Left lung (tissue), 14 donors: ENCODE measurements at places on chromosomes 7 and 10. TPM values are rescaled to one million over a fixed set of nuclear protein-coding genes. Genes with fewer than 3 reads are reported as not detected.

DNA sequence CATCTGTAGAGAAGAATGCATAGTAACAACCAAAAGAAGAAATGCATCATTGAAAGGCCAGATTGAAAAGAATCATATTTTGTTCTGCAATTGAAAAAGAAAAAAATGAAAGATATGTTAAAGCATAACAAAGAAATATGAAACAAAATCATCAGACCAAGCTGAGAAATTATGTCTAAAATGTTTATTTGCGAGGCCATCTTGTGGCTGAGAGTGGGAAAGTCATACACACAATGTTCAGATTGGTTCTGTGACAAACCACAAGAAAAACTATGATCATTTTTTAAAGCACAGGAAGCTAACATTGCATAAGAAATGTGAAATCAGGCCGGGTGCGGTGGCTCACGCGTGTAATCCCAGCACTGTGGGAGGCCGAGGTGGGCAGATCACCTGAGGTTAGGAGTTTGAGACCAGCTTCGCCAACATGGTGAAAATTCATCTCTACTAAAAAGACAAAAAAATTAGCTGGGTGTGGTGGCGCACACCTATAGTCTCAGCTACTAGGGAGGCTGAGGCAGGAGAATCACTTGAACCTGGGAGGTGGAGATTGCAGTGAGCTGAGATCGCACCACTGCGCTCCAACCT lies 36.6 kb downstream of the ABCB5 start:
- DNase-seq = peak; percentile 5
- H3K27ac ChIP-seq = no peak overlapping the region
- no peaks in the 10 kb centered on the region for H3K4me1 ChIP-seq
- no peaks in the 10 kb centered on the region for H3K27me3 ChIP-seq

GRCh38 chr7:37635346-37635745 lies 48.2 kb upstream of the GPR141 start:
- H3K27ac ChIP-seq = no peak overlapping the region
- no peak for DNase-seq
- H3K27me3 ChIP-seq = no peaks in the 10 kb centered on the region
- no peak overlapping the region for H3K4me3 ChIP-seq

DNA sequence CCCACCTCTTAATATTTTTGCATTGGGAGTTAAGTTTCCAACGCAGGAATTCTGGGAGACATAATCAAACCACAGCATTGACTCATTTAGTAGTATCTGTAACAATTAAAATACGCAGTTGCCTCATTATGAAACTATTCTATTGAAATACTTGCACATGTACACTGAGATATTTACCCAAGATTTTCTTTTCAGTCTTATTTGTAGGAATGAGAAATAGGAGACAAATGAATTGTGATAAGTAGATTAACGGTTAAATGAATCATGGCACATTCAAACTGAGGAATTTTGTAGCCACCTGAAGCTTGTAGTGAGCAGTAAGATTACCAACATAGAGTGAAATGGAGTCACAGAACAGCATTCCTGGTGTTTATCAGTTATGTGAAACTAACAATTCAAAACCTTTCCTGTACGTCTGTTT lies 18.1 kb downstream of the RP9 start:
- H3K27me3 ChIP-seq = no peaks in the 10 kb centered on the region
- no peak overlapping the region for H3K27ac ChIP-seq
- no peak overlapping the region for H3K4me3 ChIP-seq

GRCh38 chr10:53990799-53991238 lies 810.2 kb downstream of the PCDH15 start:
- no peaks in the 10 kb centered on the region for H3K36me3 ChIP-seq
- H3K27ac ChIP-seq = no peak overlapping the region
- H3K27me3 ChIP-seq = no peaks in the 10 kb centered on the region
- H3K4me1 ChIP-seq = no peaks in the 10 kb centered on the region
- no peak for DNase-seq

DNA sequence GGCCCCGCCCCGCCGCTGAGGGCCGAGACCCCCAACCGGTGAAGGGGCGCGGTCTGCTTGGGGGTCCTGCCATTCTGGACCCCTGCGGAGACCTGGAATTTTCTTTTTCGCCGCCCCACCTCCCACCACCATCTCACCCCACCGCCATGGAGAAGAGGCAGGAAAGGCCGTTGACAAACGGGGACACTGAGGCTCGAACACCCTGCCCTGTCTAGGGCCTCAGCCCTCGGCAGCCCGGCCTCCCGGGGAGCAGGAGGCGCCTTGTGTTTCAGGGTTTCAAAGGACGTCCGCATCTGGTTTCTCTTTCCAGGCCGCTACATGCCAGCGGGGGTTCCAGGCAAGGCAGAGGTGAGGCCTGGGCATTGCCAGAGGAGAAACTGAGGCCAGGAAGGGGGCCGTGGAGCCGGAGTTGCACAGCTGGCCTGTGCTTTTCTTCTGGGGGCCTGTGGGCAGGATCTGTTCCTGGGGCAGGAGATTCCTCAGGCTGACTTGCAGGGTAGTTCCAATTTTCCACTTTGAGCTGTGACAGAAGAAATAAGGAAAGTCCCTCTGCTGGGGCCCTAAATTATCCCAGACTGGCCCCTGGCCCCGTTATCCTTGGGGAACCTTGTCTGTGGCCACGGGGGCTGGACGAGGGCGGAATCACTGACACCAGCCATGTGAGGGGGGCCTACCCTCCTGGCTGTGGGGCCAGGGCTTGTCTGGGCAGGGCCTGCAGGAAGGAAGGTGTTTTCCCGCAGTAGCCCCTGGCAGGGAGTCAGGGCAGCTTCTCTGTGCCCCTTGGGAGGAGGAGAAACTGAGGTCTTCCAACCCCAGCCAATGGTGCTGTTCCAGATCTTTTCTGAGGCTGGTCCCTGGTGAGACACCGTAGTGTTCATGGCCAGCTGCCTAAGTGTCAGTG lies 900 bp upstream of the MICALL2 start:
- no peak for DNase-seq
- no peaks in the 10 kb centered on the region for H3K36me3 ChIP-seq
- H3K27ac ChIP-seq = peak overlapping the region; percentile 83

DNA sequence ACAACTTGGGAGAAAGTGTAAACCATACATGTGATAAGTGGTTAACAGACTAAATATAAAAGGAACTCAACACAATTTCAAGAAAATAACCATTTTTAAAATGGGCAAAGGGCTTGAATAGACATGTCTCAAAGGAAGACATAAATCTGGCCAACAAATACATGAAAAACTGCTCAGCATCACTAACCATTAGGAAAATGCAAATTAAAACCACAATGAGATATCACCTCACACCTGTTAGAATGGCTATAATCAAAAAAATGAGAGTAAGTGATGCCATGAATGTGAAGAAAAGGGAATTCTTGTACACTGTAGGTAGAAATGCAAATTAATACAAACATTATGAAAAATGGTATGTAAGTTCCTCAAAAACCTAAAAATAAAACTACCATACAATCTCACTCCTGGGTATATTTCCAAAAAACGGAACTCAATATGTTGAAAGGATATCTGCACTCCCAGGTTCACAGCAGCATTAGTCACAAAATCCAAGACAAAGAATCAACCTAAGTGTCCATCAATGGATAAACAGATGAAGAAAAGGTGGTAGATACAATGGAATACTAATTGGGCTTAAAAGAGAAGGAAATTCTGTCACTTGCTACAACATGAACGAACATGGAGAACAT lies 5.6 kb downstream of the SNX13 start:
- no peaks in the 10 kb centered on the region for H3K36me3 ChIP-seq
- no peak overlapping the region for H3K4me3 ChIP-seq
- no peak for DNase-seq
- H3K4me1 ChIP-seq = peaks cover 79% of the 10 kb centered on the region
- H3K27me3 ChIP-seq = no peaks in the 10 kb centered on the region

- no peaks in the 10 kb centered on the region for H3K27me3 ChIP-seq
- H3K4me1 ChIP-seq = no peaks in the 10 kb centered on the region
- no peak for DNase-seq
- H3K27ac ChIP-seq = peak overlapping the region; percentile 33
- H3K4me3 ChIP-seq = no peak overlapping the region
Observed at GRCh38 chr10:71622154-71622526, 97.4 kb downstream of the C10orf105 start.

DNA sequence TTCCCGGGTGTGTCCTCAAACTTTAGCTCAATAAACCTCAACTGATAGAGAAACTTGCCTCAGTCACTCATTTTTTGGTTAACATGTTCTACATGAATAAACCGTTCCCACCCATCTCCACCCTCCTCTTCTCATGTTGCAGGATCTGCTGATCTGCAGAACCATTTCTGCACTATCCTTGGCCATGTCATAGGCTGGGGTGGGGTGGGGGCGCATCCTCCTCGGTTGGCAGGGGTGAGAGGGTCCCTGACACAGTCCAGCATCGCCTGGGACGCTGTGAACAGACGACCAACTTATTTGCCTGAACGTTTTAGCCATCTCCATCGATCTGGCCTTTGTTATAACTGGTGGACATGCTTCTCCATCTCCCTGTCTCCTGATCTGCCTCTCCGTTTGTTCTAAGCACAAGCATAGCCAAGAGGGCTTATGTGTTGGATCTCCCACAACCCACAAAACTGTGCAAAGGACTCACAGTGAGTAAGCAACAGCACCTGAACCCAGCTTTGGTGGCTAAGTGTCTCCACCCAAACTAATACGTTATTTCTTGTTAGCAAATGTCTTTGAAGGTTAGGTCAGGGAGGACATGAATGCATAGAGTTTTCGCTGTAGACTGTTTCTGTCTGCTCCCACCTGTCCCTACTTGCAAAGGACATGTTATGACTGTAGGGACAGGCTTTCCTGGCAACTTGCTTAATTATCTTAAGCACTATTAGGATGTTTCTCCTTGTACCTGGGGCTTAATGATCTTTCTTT lies 51.7 kb downstream of the PRKCQ start:
- H3K4me1 ChIP-seq = no peaks in the 10 kb centered on the region
- DNase-seq = no peak
- no peak overlapping the region for H3K4me3 ChIP-seq
- H3K27ac ChIP-seq = no peak overlapping the region
- H3K36me3 ChIP-seq = no peaks in the 10 kb centered on the region
- H3K27me3 ChIP-seq = no peaks in the 10 kb centered on the region

GRCh38 chr7:75711656-75712514 lies 26.9 kb downstream of the HIP1 start:
- H3K4me3 ChIP-seq = no peak overlapping the region
- peak overlapping the region; percentile 88 for H3K27ac ChIP-seq
- H3K36me3 ChIP-seq = no peaks in the 10 kb centered on the region

- no peaks in the 10 kb centered on the region for H3K27me3 ChIP-seq
- H3K36me3 ChIP-seq = no peaks in the 10 kb centered on the region
- no peak overlapping the region for H3K27ac ChIP-seq
- H3K4me1 ChIP-seq = peaks cover 24% of the 10 kb centered on the region
Observed at GRCh38 chr7:100130608-100131453, 4.1 kb downstream of the MBLAC1 start.

DNA sequence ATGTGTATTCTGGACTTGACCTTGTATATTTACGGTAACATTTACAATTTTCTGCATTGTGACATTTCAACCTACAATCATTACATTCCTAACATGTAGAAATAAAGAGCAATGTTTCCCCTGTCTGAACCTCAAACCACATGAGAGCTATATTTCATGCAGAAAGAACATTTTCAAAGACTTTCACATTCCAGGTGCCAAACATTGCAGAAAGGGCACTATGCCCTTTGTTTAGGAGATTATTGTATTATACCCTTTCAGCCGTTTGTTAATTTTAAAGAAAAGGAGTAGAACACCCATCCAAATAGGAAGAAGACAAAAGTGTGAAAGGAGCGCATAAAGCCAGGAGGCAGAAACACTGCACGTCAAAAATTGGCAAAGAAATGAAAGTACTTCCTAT lies 260.4 kb downstream of the RELN start:
- H3K4me1 ChIP-seq = no peaks in the 10 kb centered on the region
- H3K27ac ChIP-seq = no peak overlapping the region
- no peak overlapping the region for H3K4me3 ChIP-seq
- no peaks in the 10 kb centered on the region for H3K27me3 ChIP-seq
- no peaks in the 10 kb centered on the region for H3K36me3 ChIP-seq

DNA sequence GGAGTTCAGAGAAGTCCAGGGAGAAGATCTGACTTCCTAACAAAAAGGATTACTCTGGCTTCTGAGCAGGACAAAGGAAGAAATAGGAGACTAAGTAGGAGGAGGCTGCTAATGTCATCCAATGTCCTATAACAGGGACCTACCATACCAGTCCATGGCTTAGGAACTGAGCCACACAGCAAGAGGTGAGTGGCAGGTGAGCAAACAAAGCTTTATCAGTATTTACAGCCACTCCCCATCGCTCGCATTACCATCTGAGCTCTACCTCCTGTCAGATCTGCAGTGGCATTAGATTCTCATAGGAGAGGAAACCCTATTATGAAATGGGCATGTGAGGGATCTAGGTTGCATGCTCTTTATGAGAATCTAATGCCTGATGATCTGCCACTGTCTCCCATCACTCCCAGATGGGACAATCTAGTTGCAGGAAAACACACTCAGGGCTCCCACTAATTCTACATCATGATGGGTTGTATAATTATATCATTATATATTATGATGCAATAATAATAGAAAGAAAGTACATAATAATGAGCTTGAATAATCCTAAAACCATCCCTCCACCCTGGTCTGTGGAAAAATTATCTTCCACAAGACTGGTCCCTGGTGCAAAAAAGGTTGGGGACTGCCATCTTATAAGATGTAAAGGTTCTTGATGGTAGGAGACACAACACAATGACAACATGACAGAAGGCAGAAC lies 487.4 kb downstream of the PLXDC2 start:
- no peaks in the 10 kb centered on the region for H3K36me3 ChIP-seq
- H3K27ac ChIP-seq = no peak overlapping the region
- no peaks in the 10 kb centered on the region for H3K4me1 ChIP-seq
- no peak overlapping the region for H3K4me3 ChIP-seq
- H3K27me3 ChIP-seq = no peaks in the 10 kb centered on the region
- DNase-seq = no peak

- no peaks in the 10 kb centered on the region for H3K36me3 ChIP-seq
- no peak overlapping the region for H3K4me3 ChIP-seq
- H3K27me3 ChIP-seq = no peaks in the 10 kb centered on the region
- DNase-seq = no peak
Observed at GRCh38 chr10:972763-973162, 15.5 kb upstream of the GTPBP4 start.

DNA sequence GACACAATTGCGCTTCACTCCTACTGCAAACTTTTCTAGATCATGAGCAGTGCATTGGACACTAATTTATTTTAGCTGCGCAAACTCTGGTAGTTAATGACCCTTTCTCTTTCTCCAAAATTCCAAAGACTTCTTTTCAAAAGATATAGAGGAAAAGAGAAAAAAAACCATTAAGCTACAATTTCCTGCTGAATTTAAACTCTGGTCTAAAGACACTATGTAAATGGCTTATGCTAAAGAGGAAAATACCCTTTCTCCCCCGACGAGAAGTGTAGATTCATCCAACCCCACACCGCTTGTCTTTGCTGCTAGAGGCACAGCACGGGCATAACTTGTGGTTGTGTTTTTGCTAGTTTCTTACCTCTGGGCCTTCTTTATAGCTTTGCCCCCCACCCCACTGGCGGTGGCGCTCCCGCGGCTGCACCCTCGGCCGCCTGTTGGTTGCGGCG lies 84.1 kb downstream of the SNX10 start:
- DNase-seq = no peak
- H3K27ac ChIP-seq = peak overlapping the region; percentile 85
- no peaks in the 10 kb centered on the region for H3K36me3 ChIP-seq
- H3K4me1 ChIP-seq = peaks cover 51% of the 10 kb centered on the region
- H3K4me3 ChIP-seq = no peak overlapping the region

The BMPER gene
- 7.7 TPM for total RNA-seq

The GDF10 gene
- 35.2 TPM for total RNA-seq

The HKDC1 gene
- total RNA-seq = 4.5 TPM

The TMEM26 gene
- total RNA-seq = 1.3 TPM

The MRPS16 gene
- total RNA-seq = 67.3 TPM

The NUTM2E gene
- not detected for total RNA-seq

The TRIM8 gene
- total RNA-seq = 123 TPM

The SPRN gene
- 0.52 TPM for total RNA-seq

The CHAT gene
- not detected for total RNA-seq

The GPC2 gene
- 3.5 TPM for total RNA-seq

The OR6V1 gene
- not detected for total RNA-seq

The HBP1 gene
- 68.8 TPM for total RNA-seq

The FOXI2 gene
- total RNA-seq = not detected
